ENCODE measurements at places on chromosomes 11 and 22. TPM values are rescaled to one million over a fixed set of nuclear protein-coding genes. Genes with fewer than 3 reads are reported as not detected.

Gene NAV2
- total RNA-seq, result 25.3 TPM

Gene HYLS1
- 3.7 TPM for total RNA-seq

Gene SLC35E4
- total RNA-seq, result 6.4 TPM

Gene MRPL23
- 148 TPM for total RNA-seq

Gene NCF4
- total RNA-seq, result 37.6 TPM

Gene PGA5
- total RNA-seq, result not detected

All from vagina (tissue), 2 donors.